ENCODE measurements at places on chromosomes 5 and 9.

DNA sequence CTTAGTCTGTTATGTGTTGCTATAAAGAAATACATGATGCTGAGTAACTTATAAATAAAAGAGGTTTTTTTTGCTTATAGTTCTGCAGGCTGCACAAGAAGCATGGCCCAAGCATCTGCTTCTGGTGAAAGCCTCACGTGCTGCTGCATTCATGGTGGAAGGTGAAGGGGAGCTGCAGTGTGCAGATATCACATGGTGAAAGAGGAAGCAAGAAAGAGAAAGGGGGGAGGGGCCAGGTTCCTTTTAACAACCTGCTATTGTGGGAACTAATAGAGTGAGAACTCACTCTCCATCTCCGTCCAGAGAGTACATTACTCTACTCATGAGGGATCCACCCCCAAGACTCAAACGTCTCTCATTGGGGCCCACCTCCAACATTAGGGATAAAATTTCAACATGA is 12.5 kb upstream of the PARP8 start:
- no peak for DNase-seq

DNA sequence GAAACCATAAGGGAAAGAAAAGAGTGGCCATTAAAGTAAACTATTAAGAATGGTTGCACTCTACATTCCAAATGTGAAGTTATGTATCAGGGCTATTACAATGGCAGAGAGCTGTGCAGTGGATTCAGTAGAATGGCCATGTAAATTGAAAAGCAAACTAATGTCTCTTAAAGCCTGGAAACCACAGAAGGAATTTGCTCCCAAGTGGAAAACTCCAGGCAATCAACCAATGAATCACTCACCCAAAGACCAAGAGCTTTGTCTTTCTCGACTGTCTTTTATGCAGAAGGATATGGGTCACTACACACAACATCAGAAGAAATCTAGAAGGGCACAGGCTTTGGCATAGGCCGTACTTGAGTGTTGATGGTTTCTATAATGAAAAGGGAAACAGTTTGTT is 114.9 kb downstream of the TLE1 start:
- no peak for DNase-seq

DNA sequence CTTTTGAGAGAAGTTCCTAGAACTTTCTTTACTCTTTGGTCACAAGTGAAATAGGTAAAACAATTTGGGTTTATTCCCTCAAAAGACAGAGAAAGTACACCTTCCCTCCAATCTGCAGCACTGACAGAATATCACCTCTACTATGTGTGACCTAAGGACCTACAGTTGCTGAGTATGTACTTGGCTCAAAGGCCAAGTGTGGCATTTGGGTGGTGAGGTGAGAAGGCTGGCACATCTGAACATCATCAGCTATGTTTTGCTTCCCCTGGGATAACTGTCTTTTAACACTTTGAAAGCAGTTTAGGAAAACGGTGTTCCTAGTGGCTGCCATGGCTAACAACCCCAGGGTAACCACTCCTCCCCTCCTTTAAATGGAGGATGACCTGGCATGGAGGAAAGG is 17.6 kb downstream of the MIER3 start:
- no peak for DNase-seq

GRCh38 chr9:8534828-8535227 is 735.2 kb upstream of the DMAC1 start:
- DNase-seq, result no peak

- DNase-seq, result no peak
Observed at GRCh38 chr9:27340961-27341511, 44.1 kb upstream of the EQTN start.

- DNase-seq, result no peak
Observed at GRCh38 chr5:41815663-41816229, 54.5 kb downstream of the OXCT1 start.

- DNase-seq, result no peak
Observed at GRCh38 chr9:28653216-28653615, 1079.9 kb upstream of the C9orf72 start.

DNA sequence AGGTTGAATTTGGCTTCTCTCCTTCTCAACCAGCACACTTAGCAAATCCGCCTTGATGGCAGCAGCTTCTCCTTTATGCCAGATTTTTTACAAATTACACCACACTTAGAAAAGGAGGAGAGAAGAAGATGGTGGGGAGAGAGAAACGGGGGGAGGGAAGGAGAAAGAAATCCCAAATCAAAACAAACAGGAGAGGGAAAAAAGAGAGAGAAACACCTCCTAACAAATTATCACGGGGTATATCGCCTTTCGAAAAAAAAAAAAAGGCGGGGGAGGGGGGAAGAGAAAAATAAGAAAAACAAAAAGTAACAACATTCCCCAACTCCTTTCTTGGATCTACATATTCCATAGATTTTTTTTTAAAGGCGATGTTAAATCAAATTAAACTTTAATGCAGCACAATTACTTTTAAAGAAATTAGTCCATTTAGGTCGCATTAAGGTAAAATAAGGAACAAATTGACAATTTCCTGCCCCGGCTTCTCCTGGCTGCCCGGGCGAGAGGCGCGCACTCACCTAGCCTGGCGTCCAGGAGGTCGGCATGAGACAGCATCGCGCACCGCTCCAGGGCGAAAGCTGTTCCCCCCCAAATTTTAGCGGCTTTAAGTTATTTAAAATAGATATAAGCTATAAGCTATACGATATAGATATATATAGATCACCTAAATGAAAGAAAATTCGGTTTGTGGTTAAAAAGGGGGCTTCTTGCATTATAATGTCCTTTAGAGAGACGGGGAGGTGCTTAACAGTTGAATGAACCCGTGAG is at the start of gene OTP:
TSS of gene OTP (minus strand) at position 716 of the 765 bp plus-strand sequence. CDS start at position 552, 164 bp downstream.
- DNase-seq, result no peak

- DNase-seq, result peak; percentile 46
Observed at GRCh38 chr5:1111241-1111726, 579 bp downstream of the SLC12A7 start.

DNA sequence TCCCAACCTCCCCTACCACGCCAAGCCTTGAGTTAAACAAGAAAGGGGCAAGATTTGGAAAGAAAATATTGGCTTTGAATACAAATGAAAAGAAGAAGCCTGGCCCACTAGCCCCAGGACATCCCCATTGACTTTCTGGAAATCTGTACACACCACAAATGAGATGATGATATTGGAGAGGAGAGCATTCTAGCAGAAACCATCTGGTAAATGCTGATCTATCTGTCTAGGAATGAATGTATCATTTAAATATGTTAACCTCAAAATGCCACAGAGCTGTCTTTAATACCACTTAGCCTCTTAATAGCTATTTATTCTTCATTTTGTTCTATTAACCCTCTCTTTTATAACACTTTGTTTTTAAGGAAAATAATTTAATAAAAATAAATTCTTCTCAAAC is 270.2 kb upstream of the PDE4D start:
- DNase-seq, result no peak

GRCh38 chr5:169956756-169957155 is 23.5 kb downstream of the INSYN2B start:
- DNase-seq, result no peak

GRCh38 chr5:88034520-88034919 is 234.1 kb downstream of the TMEM161B start:
- no peak for DNase-seq

DNA sequence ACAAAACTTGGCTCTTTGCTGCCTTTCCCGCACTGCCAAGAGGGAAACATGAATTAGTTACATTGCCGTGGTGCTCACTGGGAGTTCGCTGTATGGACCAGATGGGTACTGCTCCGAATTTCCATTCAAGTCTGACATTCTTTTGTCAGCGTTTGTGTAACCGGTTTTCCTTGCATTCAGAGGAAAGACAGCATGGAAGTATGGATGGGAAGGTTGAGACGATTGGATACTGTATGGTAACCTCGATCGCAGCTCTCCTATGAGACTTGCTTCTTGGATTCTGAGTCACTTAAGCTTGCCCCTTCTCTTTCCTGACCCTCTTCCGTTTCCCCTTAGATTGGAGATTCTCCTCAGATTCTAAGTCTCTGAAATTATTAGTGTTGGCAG is 625 bp upstream of the UBLCP1 start:
- DNase-seq, result peak; percentile 38

DNA sequence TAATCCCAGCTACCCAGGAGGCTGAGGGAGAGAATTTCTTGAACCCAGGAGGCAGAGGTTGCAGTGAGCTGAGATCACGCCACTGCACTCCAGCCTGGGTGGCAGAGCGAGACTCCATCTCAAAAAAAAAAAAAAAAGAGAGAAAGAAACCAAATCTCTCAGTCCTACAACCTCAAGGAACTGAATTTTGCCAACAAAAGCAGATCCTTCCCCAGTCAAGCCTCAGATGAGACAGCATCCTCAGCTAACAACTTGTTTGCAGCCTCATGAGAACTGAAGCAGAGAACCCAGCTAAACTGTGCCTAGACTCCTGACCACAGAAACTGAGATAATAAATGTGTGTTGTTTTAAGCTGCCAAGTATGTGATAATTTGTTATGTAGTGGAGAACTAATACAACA is 7.5 kb upstream of the IL6ST start:
- DNase-seq, result no peak

GRCh38 chr5:133368916-133369783 is 243.2 kb downstream of the FSTL4 start:
- DNase-seq, result peak; percentile 64

GRCh38 chr5:138565100-138565821 is 9.9 kb downstream of the HSPA9 start:
- no peak for DNase-seq

- peak; percentile 34 for DNase-seq
Observed at GRCh38 chr5:64229163-64229774, 63.6 kb downstream of the RNF180 start.

- no peak for DNase-seq
Observed at GRCh38 chr5:147831465-147831864, at the start of gene SPINK1. SPINK1 (minus strand) TSS chr5:147831671; CDS start chr5:147831577, 94 bp downstream.

DNA sequence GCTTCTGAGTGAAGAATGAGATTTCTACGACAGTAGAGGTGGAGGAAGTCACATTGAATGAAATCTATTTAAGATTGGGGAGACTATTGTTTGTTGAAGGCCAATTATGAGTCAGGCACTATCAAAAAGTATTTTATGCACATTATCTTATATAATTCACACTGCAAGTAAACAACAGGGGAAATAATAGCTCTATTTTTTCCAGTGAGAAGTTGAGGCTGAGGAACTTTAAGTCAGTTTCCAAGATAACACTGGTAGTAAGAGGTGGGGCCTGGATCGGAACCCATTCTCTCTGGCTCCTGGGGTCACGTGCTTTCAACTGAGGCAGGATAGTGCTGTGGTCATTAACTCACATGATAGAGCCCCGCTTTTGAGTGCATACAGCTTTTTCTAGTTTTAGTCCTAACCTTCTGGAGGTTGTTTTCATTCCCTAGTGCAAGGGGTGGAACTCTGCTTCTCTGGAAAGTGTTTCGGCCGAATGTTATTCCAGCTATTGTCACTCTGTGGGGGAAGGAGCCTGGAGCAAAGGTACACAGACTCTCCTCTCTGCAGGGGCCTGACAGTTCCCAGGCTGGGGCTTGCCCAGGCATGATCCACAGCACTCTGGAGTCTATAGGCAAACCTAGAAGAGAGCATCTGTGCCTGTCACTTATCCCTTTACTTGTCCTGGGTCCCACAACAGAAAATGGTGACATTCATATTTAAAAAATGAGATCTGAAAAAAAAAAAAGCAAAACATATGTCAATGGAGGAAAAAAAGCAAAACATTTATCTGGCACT is 352.4 kb upstream of the ACTBL2 start:
- peak; percentile 51 for DNase-seq

GRCh38 chr9:18263377-18263776 is 210.6 kb upstream of the ADAMTSL1 start:
- DNase-seq, result no peak

- DNase-seq, result no peak
Observed at GRCh38 chr5:116409591-116410296, 164.9 kb downstream of the SEMA6A start.

DNA sequence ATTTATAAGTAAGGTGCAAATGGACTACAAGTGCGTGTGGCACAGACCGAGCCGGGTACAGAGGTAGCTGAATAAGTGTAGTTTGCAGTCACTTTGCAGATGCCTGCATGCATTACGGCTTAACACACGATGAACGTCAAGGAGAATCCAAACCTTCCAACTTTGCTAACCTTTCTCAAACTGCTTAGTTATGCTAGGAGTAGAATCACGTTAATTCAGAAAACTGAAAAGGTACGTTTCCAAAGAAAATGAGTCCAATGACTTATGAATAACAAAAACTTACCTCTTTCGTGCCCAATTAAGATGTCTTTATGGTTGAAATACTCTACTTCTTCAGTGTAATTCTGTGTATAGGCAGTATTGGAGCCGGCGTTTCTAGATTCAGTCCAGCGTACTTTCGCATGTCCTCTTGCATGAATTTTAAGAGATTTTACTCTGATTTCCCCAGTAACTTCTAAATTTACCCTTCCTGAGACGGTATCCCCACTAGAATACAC is 539 bp downstream of the ARRDC3 start:
- DNase-seq, result no peak

DNA sequence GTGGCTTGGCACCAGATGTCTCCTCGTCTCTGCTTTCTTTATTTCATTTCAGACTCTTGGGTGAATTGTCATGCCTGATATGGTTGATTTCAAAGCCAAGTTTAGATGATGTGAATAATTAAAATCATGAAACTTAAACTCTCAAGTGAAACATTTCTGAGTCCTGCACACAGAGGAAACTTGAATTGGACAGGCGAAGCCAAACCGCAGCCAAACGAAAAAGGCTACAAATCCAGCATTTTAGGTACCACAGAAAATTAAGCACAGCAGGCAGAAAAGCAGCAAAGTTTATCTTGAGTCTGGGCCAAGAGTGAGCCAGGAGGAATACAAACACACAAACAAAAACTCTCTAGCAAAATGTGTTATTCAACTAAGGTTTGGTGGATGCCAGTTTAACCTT is 659.8 kb upstream of the KLF4 start:
- no peak for DNase-seq

DNA sequence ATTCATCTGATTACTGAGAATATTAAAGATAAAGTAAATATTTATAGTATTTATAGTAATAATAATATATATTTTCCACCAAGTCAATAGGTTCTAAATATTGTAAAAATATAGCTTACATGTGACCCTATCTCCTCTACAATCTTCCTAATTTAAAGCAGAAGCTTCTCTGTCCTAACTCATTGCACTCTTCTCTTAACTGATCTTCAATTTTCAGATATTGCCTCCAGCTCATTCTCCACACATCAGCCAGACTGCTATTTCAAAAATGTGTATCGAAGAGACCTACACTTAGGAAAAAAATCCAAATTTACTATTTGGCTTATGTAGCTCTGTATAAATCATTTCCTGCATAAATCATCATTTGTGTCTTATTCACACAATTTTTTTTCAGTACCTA is 47.8 kb downstream of the CDH18 start:
- DNase-seq, result no peak

GRCh38 chr9:32596936-32597335 is 24.0 kb upstream of the NDUFB6 start:
- DNase-seq, result no peak

GRCh38 chr5:149367249-149367971 is 9.6 kb downstream of the PCYOX1L start:
- peak; percentile 79 for DNase-seq

DNA sequence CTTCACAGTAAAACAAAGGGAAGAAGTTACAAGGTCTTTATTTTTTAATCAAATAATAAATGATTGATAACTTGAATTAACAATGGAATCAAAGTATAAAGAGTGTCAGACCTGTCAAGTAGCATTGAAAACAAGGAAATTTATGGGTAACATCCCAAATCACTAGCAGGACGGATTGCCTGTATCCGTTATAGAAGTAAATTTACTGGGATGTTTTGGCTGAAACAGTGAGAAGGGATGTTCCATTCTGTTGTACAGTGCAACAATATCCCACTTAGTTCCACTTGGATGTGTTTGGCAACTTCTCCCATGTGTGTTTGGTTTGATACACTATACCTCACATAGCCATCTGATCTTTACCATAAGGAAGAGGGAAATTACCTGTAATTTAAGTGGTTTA is 421.0 kb upstream of the CHD1 start:
- no peak for DNase-seq

- no peak for DNase-seq
Observed at GRCh38 chr5:21152611-21153010, 1164.6 kb upstream of the CDH18 start.

Data from D341Med (cell line).